Breast epithelium (tissue), 4 donors: ENCODE measurements at places on chromosomes 5 and 9.

- no peak for DNase-seq
These were observed 113.3 kb upstream of the RAD23B start for GRCh38 chr9:107169796-107170195.

DNA sequence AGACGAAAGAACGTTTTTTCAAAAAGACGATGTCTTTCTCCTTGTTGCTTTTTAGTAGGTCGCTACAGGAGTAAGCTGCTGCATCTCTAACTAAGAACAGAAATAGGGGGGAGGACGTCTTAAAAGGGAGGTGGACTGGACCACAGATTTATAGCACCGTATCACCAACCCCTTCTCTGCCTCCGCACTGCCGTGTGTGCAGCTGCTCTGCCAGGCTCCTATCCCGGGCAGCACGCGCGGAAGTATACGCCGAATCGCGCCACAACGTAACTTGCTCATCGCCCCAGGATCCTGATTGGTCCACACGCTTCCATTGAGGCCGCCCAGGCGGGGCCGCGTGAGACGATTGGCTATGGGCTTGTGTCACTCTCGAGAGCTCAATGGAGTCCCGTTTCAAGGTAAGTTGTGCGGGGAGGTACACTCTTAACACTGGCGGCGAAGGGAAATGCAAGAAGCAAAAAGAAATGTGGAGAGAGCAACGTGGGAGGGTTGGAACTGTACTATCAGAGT is at the start of gene ELAVL2:
ELAVL2 (minus strand) TSS at position 121 of the 510 bp plus-strand sequence. CDS start 64,006 bp downstream, outside the sequence.
- peak; percentile 85 for DNase-seq

GRCh38 chr5:157516006-157516405 is 56.0 kb downstream of the NIPAL4 start:
- no peak for DNase-seq

GRCh38 chr9:68970151-68970550 is 43.8 kb downstream of the PRKACG start:
- no peak for DNase-seq

GRCh38 chr9:10014889-10015288 is 597.9 kb downstream of the PTPRD start:
- no peak for DNase-seq

DNA sequence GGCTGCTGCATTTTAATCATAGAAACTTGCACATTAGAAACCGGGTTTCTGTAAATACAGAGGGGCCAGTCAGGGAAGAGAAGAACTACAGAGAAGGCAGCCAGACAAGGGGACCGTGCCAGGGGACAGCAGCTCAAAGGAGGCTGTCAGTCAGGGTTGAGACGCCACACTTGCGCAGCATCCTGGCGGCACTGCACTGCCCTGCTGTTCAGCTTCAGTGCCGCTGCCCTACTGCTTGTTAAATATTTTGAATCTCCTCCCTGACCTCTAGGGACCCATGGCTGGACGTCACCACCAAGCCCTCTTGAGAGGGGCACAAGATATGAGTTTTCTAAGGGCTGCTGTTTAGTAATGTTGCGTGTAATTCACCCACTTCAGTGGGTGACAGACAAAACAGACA is 43.6 kb upstream of the ZBTB43 start:
- DNase-seq: no peak

GRCh38 chr5:10563110-10563944 is 543 bp upstream of the ANKRD33B start:
- no peak for DNase-seq

- no peak for DNase-seq
These were observed 21.1 kb downstream of the FAF2 start for GRCh38 chr5:176469296-176469695.

DNA sequence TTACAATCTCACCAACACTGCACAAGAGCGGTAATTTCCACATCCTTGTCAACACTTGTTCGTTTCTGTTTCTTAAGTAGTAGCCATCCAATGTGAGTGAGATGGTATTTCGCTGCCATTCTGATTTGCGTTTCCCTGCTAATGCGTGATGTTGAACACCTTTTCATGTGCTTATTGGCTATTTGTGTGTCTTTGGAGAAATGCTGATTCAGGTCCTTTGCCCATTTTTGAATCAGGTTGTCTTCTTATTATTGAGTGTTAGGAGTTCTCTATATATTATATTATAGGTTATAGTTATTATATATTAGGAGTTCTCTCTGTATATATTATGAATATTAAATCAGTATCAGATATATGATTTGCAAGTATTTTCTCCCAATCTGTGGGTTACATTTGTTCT is 59.9 kb upstream of the IRX4 start:
- DNase-seq: no peak

DNA sequence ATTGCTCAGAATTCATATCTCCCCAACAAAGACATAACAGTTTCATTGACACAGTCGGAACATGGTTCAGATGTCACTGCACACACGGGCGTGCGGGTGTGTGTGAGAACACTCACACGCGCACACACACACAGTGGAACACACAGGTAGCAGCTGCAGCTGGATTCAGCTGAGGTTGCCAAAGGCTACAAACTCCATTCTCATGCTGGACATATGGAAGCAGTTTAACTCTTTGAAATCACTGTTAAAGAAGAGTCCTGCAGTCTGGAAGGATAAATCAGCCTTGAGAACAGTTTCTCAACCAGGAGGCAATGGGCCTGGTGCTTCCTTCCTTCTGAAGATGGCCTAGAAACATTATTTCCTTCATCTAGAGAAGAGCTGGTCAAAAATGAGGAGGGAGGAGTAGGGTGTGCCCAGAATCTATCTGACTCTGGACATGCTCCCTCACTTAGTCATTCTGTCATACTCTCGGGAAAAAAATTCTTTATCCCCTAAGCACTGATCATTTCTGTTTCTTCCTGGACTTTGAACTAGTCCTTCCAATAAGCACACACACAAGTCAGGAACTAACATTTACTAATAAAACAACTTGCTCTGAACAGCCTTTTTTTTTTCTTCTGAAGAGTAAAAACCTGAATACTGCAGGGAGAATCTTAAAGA is 160.6 kb downstream of the ZDHHC21 start:
- no peak for DNase-seq

DNA sequence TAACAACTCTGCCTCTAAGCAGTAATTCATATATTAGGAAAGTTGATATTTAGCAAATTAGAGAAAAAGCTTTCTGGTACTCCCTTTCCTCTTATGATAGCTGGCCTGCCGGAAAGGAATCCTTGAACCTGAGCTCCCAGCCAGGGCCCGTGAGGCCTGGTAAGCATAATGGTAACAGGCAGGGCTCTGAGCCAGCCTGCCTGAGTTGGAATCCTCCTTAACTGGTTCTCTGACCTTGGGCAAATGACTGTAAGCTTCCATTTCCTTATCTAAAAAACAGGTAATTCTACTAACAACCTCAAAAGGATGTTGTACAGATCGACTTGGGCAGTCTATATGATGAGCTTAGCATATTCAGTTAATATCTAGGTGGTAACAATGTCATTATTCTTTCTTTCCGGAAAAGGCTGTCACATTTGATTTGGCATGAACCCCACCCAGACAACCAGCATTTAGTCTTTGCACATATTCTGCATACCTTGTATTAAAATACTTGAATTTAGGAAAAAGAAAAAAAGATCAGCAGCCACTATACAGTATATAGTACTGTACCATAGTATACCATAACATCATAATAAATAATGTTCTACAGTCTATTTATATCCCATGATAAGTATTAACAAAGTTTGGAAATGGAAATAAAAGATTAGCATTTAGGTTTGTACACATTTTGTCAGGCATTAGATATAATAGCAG is 55.7 kb upstream of the MAP3K1 start:
- DNase-seq: peak; percentile 61

- DNase-seq: no peak
These were observed 13.0 kb upstream of the TMEFF1 start for GRCh38 chr9:100459963-100460362.

GRCh38 chr5:133343196-133343595 is 269.1 kb downstream of the FSTL4 start:
- DNase-seq: peak; percentile 41
